Choroid plexus epithelial cell (primary cell): ENCODE measurements at places on chromosomes 13 and 19.
A peak's percentile ranks its signal among the peaks of the same experiment; 100 is the strongest.

GRCh38 chr13:105920370-105920769 lies 615.1 kb downstream of the EFNB2 start:
- DNase-seq: peak; percentile 83

GRCh38 chr13:38657191-38657590 lies 29.7 kb upstream of the FREM2 start:
- peak; percentile 35 for DNase-seq

- DNase-seq: no peak
Measured at GRCh38 chr19:47702671-47703070, 10.6 kb upstream of the EHD2 start.

- no peak for DNase-seq
Measured at GRCh38 chr13:111967572-111968201, 99.3 kb upstream of the SOX1 start.

DNA sequence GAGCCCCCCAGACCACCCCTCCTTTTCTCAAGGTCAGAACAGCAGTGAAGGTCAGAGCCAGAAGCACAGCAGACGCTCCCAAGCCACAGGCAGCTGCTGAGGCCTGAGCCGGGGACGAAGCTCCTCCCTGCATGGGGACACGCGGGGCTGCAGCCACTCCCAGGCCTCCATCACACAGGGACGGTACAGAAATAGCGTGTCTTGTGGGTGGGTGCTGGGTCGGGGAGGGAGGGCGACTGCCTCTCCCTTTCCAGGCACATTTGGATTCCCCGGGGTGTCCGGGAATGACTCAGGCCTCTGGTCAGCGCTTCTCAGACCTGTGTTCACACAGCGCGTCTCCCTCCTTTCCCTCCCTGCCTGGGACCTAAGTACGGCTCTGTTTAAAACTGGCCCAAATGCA lies 33.2 kb downstream of the RASA3 start:
- peak; percentile 92 for DNase-seq

DNA sequence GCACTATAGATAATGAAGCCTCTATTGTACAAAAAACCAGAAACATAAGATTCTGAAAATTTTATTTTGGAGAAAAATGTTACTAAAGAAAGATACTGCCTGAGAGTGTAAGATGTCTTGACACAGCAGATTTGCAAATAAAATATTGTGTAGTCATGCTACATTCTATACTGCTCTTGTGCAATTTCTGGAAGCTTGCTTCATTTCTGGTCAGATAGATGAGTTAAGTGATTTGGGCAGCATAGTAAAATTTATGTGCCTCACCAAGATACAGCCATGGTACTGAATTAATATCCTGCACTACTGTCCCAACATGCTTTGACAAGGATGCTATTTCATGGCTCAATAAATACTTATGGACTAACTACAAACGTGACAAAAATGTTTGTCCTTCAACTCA lies 55.1 kb upstream of the STARD13 start:
- peak; percentile 61 for DNase-seq

DNA sequence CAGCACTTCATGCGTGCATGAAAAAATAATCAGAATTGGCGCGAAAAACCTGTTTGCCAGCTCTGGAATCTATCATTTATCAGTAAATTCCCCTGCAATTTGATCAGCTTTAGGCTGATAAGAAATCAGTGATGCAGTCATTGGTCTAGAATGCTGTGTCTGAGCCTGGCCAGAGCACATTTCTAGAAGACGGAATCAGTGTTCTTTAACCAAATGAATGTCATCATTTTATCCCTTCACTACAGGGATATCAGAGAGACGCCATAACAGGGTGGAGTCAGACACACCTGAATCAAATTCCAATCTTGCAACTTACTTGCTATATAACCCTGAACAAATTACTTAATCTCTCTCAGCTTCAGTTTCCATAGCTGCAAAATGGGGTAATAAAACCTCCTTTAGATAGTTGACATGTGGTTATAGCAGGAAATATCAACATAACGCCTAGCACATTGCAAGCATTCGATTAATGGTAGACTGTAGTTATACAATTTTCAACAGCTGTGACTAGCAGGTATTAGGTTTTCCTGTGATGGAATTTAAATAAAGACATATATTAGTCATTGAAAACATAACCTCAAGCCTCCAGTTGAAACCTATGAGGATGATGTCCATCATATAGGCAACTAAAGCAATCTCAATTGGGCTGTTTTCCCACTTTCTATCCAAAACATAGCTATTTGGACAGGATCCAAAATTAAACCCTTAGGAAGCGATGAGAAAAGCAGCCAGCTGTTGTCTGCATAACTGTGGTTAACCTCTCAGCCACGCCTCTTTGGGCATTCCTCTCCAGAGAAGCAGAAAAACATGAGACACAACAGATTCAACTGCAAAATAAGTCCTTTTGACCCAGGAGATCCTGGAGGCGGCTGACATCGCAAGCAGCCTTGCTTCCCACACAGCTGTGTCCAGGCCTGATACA lies 51.6 kb upstream of the UBL3 start:
- DNase-seq: peak; percentile 99

- no peak for DNase-seq
Measured at GRCh38 chr13:64697226-64697625, 2532.9 kb downstream of the PCDH9 start.

DNA sequence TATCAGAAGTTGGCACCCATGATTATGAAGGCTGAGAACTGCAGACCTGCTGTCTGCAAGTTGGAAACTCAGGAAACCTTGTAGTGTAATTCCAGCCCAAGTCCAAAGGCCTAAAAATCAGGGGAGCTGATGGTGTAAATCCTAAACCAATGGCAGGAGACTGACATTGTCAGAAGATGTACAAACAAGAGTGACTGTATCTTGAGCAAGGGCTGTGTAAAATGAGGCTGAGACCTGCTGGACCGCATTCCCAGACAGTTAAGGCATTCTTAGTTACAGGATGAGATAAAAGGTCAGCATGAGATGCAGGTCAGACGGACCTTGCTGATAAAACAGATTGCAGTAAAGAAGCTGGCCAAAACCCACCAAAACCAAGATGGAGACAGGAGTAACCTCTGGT lies 147.7 kb downstream of the COG6 start:
- DNase-seq: no peak

- no peak for DNase-seq
Measured at GRCh38 chr13:44576351-44577235, 463 bp upstream of the TSC22D1 start.

- DNase-seq: no peak
Measured at GRCh38 chr19:5338656-5339197, 1.9 kb downstream of the PTPRS start.

DNA sequence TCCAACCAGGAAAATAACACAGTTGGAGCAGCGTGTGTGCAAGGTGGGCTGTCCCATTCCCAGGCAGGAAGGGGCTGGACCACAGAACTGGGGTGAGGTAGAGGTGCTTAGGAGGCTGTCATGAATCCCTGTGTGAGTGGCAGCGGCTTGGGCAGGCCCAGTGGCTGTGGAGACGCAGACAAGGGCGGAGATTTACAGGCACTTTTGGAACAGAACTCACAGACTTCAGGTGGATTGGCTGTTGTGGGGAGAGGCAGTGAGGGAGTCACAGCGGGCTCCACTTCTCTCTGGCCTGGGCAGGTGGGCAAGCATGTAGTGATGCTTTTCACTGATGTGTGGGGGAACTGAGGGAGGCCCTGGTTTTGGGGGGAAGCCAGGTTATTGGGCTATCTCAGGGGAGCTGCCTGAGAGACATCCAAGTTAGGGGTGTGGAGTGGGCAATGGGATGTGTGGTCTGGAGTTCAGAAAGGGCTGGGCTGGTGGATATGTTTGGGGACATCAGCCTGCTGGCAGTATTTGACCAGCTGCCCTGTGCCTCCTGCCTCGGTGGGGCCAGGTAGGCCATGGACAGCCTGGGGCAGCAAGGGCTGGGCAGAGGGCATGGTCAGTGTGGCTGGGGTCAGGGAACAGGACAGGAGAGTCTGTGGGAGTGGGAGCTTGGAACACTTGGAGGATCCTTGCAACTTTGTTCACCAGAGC lies 27.0 kb upstream of the ZNF492 start:
- no peak for DNase-seq

DNA sequence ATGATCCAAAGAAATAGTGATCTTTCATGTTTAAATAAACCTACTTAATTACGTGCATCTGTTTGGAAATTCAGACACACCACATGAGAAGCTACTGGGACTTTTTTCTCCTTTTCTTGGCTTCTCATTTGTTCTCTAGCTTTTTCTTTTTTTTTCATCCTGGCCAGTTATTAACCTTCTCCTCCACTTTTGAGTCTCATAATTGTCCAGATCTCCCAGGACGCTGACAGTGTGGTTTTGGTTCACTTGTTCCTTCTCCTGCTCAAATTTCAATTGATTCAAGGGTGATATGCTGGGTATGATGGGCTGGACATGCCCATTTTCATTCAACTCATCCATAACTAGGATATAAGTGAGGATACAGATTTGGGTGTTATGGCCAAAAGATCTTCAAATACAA lies 152.3 kb downstream of the TM9SF2 start:
- DNase-seq: no peak

DNA sequence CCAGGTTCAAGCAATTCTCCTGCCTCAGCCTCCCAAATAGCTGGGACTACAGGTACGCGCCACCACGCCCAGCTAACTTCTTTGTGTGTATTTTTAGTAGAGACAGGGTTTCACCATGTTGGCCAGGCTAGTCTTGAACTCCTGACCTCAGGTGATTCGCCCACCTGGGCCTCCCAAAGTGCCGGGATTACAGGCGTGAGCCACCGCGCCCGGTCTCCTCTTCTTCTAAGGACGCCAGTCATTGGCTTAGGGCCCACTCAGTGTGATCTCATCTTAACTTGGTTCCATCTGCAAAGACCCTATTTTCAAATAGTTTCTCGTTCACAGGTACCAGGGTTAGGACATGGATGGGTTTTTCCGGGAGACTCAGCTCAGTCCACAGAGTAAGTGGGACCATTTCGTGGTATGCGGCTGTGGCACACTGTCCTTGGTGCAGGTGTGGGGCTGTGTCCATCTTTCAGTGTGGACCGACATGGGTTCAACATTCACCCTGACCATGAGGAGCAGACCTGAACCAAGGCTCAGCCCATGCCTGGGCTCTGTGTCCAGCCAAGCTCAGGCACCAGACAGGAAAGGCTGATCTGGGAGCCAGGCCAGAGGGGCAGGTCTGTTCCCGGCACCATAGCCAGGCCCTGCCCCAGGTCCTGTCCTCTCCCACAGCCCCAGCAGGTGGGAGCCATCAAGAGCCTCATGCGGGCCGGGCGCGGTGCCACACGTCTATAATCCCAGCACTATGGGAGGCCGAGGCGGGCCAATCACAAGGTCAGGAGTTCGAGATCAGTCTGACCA lies 2.8 kb upstream of the MKNK2 start:
- peak; percentile 86 for DNase-seq

- no peak for DNase-seq
Measured at GRCh38 chr13:99301056-99301838, 6.0 kb downstream of the GPR183 start.

GRCh38 chr19:41928221-41928683 lies at the start of gene ERFL:
TSS of gene ERFL (minus strand) at chr19:41928449. CDS start at chr19:41912919, 15,530 bp downstream.
- DNase-seq: no peak

DNA sequence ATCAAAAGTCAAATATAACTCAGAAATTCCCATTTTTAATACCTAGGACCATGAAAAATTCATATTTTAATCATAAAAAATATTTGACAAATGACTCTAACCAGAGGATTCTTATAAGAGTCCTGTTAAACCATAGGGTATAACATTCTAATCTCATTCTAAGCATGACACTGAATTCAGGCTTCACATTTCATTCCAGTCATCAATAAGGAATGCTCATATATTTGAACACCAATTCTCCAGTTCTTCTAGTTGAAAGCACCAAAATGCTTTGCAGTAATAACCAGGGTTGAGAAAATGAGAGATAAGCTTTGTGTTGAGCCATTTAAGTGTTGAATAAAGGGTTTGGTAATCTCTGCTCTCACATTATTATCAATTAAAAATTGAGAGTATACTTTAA lies 147.5 kb downstream of the VWA8 start:
- DNase-seq: peak; percentile 69

GRCh38 chr13:49711218-49711863 lies 20.1 kb upstream of the EBPL start:
- peak; percentile 94 for DNase-seq

GRCh38 chr13:21481359-21481758 lies 22.3 kb upstream of the ZDHHC20 start:
- DNase-seq: no peak

DNA sequence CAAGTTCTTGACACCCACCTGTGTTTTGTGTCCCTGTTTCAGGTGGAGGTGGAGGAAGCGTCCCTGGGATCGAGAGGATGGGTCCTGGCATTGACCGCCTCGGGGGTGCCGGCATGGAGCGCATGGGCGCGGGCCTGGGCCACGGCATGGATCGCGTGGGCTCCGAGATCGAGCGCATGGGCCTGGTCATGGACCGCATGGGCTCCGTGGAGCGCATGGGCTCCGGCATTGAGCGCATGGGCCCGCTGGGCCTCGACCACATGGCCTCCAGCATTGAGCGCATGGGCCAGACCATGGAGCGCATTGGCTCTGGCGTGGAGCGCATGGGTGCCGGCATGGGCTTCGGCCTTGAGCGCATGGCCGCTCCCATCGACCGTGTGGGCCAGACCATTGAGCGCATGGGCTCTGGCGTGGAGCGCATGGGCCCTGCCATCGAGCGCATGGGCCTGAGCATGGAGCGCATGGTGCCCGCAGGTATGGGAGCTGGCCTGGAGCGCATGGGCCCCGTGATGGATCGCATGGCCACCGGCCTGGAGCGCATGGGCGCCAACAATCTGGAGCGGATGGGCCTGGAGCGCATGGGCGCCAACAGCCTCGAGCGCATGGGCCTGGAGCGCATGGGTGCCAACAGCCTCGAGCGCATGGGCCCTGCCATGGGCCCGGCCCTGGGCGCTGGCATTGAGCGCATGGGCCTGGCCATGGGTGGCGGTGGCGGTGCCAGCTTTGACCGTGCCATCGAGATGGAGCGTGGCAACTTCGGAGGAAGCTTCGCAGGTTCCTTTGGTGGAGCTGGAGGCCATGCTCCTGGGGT lies 16.7 kb downstream of the PRAM1 start:
- no peak for DNase-seq

GRCh38 chr19:21256722-21257121 lies 72.5 kb downstream of the ZNF708 start:
- peak; percentile 44 for DNase-seq

DNA sequence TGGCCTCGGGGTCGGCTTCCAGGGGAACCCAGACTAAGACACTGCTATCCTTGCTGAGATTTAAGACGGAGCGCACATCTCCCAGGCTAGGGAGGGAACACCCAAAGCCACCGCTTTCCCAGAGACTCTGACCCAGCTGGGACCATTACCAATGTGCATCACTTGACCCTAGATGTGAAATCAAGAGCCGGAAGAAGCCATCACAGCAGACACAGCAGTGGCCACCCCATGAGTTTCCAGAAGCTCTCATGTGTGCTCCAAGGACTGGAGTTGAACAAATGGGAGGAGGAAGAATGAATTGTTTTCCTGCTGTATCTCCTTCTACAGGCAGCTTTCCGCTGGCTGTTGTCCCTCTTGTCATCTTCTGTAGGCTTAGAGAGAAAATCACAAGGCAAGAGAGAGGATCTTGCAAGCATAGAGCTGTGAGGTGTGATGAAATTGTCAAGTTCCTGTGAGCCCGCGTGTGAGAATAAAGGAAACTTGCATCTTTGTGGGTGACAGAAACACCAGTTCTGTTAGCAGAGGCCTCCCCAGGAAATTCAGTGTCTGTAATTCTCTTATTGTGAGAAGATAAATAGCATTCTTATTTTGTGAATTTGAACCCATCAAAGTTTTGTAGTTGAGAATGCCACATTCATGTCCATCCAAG lies 711.8 kb downstream of the UQCRFS1 start:
- no peak for DNase-seq

- DNase-seq: no peak
Measured at GRCh38 chr19:46551164-46551563, 50.0 kb upstream of the CALM3 start.
